Stimulated activated CD8-positive, alpha-beta memory T cell treated with anti-CD3 and anti-CD28 coated beads, Interleukin-4, amount 100 ng/mL, for 1 hour (primary cell): ENCODE measurements at places on chromosomes 7 and 10.

GRCh38 chr10:127576740-127577161, 27.6 kb downstream of the NPS start:
- DNase-seq, result no peak

DNA sequence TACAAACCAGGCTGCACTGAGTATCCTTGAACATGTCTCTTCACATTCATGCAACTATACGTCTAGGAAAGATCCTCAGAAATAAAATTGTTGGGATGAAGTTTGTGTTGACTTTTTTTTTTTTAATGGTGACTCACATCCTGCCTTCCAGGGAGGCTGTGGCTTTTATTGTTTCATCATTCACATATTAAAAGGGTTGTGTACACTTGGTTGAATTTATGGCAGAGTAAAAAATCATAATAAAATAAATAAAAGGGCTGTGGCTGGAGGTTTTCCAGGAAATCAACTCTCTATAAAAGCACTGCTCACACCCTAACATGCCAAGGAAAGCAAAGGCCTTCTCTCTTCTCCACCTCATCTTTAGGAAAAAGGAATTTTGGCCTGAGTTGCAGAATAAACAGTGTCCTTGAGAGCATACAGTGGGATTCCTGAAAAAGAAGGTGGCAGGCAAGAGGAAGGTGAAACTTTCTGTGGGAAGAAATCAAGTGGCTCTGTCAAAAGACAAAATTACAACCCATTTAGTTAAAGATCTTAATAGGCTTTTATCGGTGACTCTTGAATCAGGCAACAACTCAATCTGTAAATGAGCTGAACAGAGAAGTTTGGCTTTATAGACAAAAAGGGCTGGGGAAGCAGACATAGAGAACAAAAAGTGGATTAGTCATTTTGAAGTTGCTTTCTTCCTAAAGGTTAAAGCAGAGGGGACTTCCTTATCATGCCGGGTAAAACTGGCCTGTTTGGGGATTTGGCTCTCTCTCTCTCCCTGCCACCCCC, 41.6 kb upstream of the FHIP2A start:
- DNase-seq, result no peak

DNA sequence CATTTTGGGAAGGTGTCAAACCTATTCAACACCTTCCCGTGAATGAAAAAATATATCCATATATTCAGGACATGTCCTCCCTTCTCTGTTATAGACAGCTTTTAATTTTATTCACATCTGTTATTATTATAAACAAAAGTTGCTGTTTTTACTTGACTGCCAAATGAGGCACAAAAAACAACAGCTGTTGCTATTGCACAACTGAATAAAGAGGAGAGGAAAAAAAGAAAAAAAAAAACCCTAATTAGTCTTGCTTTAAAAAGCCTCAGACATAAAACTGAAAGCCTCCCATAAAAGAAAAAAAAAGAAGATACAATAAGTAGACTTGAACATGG, 153.4 kb downstream of the BMPER start:
- DNase-seq, result no peak

DNA sequence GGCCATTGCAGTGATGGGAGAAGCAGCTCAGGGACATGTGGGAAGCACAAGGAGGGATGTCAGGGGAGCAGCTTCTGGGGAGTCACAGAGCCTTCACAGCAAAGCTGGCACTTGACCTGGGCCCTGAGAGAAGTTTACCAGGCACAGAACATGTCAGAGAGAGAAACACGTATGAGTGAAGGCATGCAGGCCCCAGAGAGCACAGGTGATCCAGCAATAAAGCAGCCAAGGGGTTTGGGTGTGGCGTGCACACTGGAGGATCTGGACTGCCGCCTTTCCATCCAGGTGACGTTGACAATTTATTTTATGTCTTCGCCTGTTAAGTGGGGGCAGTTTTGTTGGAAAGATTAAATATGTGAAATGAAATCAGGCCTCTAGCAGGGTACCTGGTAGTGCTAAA, 252.6 kb upstream of the COBL start:
- DNase-seq, result no peak

DNA sequence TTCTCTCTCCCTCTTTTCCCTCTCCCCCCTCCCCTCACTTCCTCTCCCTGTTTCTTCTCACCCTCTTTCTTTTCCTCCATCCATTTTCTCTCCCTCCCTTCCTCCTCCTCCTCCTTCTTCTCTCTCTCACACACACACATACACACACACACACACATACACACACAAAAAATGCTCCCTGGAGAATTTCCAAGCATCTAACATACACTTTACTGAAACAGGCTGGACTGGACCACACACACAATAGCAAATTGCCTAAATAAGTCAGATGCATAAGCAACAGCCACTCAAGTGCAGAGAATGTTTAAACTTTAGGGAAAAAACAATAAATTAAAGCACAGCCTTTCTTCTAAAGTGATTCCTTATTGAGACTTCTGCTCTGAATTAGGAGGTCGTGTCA, 267.7 kb downstream of the FGFR2 start:
- no peak for DNase-seq

DNA sequence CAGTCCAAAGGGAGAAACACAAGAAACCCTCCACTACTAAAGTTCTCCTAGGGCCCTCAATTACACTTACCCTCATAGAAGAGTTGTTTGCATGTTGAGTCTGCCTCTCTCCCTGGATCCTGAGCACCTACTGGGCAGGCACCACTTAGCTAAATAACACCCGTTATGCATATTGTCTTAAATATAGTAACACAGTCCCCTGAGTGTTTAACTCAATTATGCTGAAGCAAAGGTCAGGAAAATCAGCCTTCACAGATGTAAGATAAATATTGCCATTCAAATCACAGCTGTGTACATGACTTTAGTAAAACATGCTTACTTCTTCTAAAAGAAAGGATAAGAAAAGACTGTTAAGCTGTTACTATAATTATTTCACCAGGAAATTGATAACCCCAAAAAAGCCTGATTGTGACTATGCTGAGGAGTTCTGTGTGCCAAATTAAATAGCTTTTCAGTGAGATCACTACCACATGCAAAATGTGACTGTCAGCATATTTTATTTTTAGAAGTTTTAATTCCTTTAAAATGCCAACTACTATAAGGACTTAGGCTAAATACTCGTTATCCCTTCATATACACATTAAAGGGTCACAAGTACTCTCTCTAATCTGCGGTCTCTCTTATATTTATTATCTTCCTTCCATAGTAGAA, 733.9 kb upstream of the PHF14 start:
- DNase-seq, result no peak

DNA sequence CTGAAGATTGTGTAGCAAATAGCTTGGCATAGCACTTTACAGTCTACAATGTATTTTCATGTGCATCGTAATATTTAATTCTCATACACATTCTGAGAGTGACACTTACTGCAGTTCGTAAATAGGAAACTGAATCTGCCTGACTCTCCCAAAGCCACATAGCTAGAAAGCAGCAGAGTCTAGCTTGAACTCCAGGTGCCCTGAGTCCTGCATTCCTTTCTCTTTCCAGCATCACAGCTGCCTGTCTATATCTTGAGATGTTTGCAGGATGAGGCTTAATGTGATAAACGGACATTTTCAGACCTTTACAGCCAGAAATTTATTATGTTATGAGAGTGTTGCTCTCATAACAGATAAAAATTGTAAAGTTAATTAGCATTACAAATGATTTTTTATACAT, 132.9 kb upstream of the PLXDC2 start:
- DNase-seq, result no peak

- DNase-seq, result no peak
Observed at GRCh38 chr10:78774999-78775711, 293.6 kb upstream of the ZMIZ1 start.

GRCh38 chr7:128202287-128202957, 38.7 kb upstream of the LEP start:
- no peak for DNase-seq

GRCh38 chr10:33101392-33101787, 143.4 kb upstream of the ITGB1 start:
- no peak for DNase-seq

- no peak for DNase-seq
Observed at GRCh38 chr7:560966-561630, 41.5 kb upstream of the PDGFA start.

- no peak for DNase-seq
Observed at GRCh38 chr7:29647020-29647654, 83.5 kb downstream of the PRR15 start.

DNA sequence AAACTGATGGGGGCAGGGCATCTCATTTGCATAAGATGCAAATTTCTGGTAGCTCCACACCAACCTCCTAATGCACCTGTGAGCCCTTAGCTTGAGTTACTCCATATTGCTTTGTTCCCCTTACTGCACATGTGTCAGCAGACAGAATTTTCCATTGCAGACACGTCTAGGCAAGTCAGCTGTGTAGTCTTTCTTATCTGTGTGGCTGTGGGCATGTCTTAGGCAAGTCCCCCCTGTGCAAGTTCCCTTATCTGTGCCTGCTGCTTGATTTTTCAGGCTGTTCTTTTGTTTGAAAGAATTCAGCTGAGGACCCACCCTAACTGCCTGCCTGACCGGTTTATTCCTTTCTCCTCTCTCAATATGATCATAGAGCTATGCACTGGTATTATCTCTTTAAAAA, 28.5 kb upstream of the TRIM24 start:
- no peak for DNase-seq

DNA sequence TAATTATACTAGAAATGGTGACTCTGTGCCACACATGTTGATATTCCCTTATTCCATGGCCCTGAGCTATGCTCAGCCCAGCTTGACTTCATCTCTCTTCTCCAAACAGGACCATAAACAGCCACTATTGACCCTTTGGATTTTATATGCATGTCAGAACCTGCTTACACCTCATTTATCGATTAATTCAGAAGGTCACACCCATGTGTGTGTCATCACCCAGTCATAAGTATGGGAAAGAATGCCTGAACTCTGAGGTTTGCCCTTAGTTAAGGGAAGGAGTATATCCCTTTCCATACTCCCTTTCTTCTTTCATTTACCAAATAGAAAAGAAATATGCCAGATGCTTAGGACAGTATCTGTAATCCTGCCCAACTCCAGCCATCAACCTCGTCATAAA, 602.3 kb downstream of the SORCS3 start:
- DNase-seq, result no peak

DNA sequence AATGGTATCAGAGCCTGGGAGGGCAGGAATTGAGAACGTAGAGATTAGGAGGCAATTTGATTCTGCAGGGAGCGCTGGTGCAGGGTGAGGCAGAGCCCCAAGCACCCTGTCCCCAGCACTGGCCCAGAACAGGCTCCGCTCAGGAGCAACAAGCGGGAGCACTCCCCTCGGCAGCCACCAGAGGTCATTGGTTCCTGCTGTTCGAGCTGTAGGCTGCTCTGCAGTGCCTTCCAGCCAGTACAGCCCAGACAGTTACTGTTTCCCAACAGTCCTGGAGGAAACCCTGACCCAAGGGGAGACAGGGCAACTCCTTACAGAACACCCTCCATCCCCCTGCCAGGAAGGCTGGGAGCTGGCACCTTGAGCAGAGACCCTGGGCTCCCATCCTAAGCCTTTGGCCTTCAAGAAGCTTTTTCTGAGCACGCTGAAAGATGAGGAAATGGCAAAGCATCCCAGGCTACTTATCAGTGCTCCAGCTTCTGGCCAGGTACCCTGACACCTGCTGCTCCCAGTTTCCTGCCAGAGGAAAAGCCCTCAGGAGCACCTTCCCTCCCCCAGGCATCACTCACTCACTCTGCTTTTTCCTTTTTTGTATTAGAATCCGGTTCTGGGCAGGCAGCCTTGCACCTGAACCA, 71.2 kb upstream of the EFCAB10 start:
- DNase-seq, result no peak

DNA sequence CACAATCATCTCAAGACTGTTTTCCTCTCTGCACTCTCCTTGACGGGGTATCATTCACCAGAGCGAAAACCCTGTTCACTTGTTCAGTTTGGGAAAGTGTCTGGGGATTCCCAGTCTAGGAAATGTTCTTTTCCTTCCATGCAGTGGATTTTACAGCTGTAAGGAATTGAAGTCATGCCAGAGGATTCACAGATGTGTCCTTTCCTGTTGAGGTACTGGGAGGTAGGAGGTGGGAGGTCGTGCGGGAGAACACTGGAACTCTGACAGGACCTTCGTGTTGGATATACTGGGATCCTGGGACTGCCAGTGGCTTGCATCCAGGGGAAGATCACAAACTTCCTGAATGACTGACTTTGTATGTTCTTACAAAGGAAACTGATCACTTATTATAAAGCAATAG, 185.5 kb downstream of the BMPER start:
- no peak for DNase-seq

DNA sequence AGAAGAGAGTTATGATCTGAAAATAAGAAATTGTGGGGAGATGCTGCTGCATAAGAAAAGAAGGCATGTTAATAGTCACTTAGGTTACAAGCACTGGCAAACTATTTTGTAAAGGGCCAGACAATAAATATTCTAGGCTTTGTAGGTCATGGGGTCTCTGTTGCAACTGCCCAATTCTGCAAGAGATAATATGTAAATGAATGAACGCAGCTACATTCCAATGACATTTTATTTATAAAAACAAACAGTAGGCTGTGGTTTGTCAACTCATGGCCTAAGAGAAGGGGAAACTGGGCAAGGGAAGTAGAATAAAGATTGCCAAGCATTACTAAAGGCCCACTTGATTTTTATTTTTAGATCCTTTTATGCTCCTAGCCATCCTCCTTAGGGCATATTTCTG, 133.1 kb downstream of the RAPGEF5 start:
- no peak for DNase-seq

DNA sequence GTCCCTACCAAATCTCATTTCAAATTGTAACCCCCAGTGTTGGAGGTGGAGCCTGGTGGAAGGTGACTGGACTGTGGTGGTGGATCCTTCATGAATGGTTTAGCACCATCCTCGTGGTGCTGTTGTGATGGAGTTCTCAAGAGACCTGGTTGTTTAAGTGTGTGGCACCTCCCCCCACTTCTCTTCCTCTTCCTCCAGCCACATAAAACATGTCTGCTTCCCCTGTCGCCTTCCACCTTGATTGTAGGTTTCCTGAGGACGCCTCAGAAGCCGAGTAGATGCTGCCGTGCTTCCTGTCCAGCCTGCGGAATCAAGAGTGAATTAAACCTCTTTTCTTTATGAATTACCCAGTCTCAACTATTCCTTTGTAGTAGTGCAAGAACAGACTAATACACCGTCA, 21.0 kb downstream of the GRB10 start:
- no peak for DNase-seq

DNA sequence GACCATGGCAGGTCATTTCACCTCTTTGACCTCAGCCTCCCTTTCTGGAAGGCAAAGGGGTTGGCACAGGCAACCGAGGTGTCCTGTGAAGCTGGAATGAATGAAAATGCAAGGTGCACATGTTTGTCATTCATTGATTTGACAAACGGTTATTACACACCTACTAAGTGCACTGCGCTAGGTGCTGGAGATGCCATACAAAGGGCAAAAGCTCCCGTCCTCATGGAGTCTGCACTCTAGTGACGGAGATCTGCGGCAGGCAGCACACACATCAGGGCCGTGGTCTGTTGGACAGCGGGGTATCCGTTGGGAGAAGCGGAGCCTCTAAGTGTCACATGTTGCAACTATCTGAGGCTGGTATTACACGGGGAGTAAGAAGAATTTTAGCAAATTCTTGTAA, 44.2 kb downstream of the PRF1 start:
- DNase-seq, result no peak

- no peak for DNase-seq
Observed at GRCh38 chr7:46791188-46791587, 790.7 kb downstream of the TNS3 start.

GRCh38 chr10:106440767-106441166, 723.7 kb downstream of the SORCS1 start:
- no peak for DNase-seq
